ENCODE measurements at places on chromosomes 11 and 22.

GRCh38 chr11:72582206-72583176 is 91.7 kb downstream of the PDE2A start:
- DNase-seq, result no peak

DNA sequence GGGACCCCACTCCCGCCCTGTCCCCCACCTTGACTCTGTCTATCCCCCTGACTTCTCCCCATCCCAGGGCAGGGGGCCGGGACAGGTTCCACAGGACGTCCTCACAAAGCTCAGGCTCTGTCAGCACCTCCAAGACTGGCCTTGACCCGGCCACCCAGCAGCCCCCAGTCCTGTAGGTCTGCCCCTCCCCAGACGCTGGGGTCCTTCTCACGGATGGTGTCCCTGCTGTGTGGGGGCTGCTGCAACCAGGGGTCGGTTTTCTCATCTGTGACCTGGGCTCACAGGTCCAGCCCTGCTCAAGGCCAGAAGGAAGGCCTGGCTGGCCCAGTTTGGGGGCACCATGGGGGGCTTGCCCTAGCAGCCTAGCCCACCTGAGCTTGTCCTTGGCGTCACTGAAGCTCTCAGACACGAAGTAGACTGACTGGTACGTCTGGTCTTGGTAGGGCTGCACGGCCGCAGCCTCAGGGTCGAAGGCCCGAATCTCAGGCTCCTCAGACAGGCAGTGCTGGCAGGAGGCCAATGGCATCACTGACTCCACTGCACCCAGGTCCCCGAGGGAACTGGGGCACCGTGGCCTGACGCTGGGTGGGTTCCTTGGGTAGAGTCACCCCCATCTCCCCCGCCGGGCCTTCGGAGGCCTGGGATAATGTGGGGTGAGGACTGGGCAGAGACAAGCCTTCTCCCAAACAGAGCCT is 4.0 kb upstream of the INS start:
- no peak for DNase-seq

GRCh38 chr11:41980741-41981140 is 521.3 kb upstream of the LRRC4C start:
- no peak for DNase-seq

DNA sequence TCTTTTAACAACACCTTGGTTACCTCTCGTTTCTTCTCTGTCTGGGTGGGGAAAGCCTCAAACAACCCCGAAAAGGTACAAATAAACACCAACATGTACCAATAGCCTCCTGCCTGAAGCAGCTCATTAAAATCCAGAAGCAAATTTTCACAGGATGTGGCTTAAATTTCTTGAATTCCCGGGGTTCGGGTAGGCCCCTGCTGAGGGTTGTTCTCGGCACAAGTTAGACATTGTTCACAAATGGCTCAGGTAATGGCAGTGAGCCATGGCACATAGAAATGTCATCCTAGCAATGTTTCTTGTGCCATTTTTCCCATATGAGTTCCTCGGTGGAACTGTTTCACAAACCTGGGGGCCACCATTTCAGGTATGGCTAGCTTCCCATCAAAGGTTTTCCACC is 19.7 kb upstream of the GLYATL1 start:
- no peak for DNase-seq

- DNase-seq, result no peak
Measured at GRCh38 chr22:21009638-21010425, 5.1 kb upstream of the P2RX6 start.

GRCh38 chr11:106286881-106287504 is 209.5 kb downstream of the AASDHPPT start:
- DNase-seq, result no peak

DNA sequence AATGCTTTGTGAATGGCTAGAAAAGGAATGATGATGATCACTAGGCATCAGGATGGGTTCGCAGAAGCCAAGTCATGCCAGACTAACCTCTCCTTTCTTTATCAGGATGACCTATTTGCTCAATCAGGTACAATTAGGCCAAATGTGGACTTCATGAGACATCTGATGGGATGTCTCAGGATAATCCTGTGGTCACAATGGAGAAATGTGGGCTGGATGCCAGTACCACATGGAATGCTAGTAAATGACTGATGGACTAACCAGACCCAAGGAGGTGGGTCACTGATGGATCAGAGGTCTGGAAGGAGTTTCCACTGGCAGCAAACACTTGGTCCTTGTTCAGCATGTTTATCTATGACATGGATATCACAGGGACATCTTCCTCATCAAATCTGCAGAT is 94.8 kb upstream of the PHOX2A start:
- no peak for DNase-seq

- no peak for DNase-seq
Measured at GRCh38 chr22:19782533-19782932, 22.0 kb downstream of the TBX1 start.

GRCh38 chr11:40602866-40603552 is 856.4 kb downstream of the LRRC4C start:
- no peak for DNase-seq

GRCh38 chr11:44029977-44030911 is 17.5 kb upstream of the ACCSL start:
- DNase-seq, result no peak

DNA sequence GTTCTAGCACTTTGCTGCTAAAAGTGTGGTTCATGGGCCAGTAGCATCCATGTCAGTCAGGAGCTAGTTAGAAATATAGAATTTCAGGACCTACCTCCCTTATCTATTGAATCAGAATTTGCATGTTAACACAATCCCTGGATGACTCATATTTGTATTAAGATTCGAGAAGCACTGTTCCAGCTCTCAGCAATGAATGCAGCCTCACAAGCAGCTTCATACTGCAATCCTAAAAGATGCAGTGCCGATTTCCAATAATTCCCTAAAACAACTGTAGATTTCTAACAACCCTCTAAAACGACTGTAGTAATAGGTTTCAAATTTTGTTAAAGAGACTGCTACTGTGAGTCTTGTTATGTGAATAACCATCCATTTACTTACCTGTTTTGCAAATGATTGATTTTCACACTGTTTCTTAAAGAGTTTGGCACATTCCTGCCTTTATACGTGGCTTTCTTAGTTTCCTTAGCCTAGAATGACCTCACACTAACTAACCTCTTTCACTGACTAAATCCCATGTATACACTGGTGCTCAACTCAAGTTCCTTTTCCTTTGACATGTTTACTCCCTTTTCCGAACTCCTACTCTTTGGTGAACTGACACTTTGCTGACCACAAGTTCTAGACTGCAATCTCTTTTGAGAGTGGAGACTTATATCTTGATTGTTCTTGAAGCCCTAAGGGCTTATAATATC is 511.8 kb downstream of the METTL15 start:
- DNase-seq, result no peak

- no peak for DNase-seq
Measured at GRCh38 chr11:92045301-92045700, 179.3 kb upstream of the FAT3 start.

DNA sequence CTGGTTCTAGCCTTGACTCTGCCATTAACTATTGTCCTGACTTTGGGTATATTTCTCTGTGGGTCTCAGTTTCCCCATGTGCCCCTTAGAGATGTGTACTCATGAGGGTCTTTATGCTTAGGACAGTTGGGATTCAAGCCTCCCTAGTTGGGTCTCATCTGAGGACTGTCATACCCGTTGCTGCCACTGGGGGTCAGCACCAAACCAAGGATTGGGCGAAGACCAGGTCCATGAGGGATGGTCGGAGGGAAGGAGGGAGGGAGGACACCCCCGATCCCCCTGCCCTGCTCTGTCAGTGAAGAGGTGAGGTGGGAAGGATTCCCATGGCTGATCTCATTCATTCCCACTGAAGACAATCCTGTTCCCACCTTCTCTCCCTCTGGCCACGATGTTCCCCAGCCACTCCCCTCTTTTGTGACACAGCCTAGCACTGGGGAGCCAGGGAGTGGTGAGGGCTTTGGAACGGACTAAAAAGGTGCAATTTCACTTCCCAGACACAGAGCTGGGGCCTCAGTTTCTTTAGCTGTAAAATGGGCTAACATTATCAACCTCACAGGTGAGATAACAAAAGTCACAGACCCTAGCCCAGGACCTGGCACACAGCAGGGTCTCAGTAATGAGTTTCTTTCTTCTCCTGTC is 12.4 kb upstream of the KLHL35 start:
- DNase-seq, result peak; percentile 81

DNA sequence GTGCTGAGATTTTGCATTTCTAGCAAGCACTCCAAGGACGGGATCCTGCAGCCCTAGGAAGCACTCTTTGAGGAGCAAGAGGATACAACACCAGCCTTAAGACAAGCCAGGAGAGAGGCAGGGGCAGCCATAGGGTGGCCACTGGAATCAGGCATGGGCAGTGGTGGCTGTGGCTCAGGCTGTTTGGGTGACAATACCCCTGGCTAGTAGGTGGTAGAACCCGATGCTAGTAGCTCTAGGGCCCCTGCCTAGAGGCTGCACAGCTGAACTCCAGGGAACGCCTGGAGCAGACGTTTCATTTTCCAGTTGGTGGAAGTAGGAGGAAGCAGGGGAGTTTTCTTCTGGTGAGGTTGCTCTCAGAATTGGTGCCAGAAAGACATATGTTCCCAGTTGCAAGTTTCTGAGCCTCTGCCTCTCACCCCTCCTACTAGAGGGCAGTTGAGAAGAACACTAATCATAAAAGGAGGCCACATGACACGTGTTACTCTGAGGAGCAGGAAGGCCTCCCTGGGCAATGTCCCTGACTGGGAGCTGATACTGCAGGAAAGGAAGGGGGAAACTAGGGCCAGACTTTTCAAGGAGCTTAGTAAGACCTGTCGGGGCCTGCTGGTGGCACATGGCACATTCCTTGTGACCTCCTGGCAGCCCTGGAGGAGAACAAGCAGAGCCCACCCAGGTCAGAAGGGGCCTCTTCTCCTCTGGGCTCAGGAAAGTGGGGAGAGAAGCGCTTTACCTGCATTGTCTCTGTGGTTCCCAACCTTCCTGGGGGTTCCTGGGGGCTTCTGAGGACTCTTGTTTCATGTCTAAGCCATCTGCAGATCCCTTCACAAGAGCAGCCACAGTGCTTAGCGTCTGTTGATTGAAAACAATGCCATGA is 56.6 kb upstream of the DRD2 start:
- no peak for DNase-seq

- no peak for DNase-seq
Measured at GRCh38 chr11:26721948-26722475, at the start of gene SLC5A12. Gene SLC5A12, minus strand, starts transcription at chr11:26722060. Its CDS starts 346 bp downstream, at chr11:26721714.

DNA sequence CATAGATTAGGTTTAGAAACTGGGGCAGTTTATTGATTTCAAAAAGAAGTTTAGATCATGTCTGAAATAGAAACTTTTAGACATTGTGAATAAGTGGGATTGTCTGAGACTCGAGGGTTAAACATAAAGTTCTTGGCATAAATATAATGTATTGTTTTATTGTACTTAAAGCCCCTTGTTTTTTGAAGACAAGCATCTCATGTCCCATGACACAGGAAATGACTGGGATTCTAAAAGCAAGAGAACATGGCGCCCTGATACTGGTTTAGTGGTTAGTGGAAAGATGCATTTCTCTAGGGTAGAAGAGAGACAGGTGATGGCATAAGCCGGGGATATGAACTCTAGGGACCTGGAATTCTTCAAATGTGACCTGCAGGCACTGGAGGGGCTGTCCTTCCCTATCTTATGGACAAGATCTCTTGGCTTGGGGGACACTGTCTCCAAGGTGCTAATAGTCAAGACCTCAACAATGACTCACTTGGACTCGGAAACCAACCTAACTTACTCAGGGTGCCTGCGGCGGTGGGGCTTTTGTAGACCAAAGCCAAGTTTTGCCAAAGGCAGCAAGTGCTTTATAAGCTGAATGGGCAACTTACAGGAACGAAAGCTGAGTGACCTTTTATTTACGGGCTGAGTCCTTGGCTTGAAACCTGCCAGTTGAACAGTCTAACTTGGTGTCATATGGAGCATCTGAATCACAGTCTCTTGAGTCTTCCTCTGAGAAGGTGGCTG is 48.2 kb downstream of the UBASH3B start:
- DNase-seq, result peak; percentile 46

DNA sequence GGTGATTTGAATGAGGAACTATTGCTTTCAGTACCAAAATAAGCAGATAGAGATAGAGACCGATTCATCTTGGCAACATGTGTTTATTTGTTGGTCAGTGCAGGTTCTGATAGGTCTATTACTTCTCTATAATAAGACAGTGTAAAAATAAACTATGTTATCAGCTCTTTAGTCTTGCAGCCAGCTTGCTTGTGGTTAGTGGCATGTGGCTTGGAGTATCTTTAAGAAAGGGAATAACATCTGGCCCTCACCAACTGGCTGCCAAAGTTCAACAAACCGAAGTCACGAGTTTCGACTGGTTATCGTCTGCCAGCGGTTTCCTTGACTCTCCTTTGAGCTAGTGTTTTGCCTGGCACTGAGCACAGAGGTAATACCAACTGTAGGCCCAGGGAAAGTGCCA is 71.8 kb downstream of the CTTN start:
- no peak for DNase-seq
